ENCODE measurements at places on chromosomes 16 and 17.

DNA sequence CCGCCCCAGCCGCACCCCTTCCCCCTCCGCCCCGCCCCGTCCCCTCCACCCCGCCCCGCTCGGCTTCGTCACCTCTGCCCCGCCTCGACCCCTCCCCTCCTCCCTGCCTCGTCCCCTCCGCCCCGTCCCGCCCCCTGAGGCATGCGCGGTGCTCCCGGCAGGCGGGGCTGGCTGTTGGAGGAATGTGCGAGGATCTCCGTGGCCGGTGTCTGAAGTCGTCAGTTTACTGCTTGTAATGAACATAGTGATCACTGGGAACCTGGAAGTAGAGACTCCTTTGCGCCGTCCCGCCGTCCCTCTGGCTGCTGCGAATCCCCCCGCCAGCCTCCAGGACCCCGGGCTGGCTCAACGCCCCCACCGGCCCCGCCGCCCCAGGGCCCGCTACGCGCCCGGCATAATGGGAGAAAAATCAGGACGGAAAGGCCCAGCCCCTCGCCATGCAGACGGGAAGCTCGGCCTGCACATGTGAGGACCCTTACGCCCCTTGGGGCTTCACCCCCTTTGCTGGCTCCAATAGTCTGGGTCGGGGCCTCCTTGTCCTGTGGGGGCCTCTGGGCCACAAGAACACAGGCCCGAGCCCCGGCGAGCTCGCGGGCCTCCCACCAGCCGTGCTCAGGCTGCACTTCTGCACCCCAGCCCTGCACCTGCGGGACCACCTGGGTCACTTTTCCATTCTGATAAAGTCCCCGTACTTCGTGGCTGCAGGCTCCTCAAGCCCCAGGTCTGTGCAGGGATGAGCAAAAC lies 743.1 kb downstream of the KCNJ18 start:
- DNase-seq: no peak
- H3K27me3 ChIP-seq: no peaks in the 10 kb centered on the region
- H3K27ac ChIP-seq: no peak overlapping the region
- H3K36me3 ChIP-seq: no peaks in the 10 kb centered on the region
- no peak overlapping the region for H3K4me3 ChIP-seq

DNA sequence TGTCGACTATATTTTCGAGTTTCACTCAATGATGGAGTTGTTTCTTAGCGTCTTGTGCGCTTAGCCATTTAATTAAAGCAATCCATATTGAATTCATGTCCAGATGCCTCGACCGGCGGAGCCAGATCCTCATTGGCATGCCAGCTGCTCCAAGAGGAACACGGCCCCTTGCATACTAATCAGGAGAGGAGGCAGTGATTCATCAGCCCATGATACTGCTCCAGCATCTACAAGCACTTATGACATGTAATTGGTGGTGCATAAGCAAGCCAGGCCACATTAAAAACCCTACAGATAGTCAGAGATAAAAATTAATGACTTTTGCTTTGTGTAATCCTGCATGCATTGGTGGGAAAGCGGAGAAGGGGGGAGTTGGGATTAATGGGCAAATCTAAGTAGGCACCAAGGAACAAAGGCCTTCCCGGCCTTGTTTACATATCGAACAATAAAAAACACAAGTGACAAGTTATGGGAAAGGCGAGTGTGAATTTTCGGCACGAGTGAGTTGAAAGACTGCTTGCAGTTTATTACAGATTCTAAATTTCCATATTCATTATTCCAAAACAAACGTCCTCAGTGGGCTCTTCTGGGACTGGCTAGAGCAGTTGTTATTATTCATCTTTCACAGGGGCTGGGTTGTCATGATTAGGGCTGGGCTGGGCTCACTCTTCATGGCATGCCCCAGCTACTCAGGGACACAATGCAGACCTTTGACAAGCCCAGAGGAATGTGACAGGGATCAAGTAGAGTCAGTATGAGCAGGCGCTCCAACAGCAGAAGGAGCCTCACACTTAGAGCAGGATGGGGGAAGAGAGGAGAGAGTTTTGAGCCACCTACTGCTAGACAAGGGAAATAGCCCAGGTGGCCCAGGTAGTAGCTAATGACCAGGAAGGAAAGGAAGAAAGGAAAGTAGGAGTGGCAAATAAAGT lies 281.7 kb upstream of the ZFHX3 start:
- no peak overlapping the region for H3K4me3 ChIP-seq
- H3K27me3 ChIP-seq: no peaks in the 10 kb centered on the region
- no peaks in the 10 kb centered on the region for H3K36me3 ChIP-seq

- peaks cover 17% of the 10 kb centered on the region for H3K4me1 ChIP-seq
- no peak for DNase-seq
- peaks cover 75% of the 10 kb centered on the region for H3K36me3 ChIP-seq
- no peaks in the 10 kb centered on the region for H3K27me3 ChIP-seq
Measured at GRCh38 chr16:87847785-87848675, 21.3 kb downstream of the SLC7A5 start.

GRCh38 chr16:3998793-3999478 lies 117.3 kb downstream of the ADCY9 start:
- peaks cover 15% of the 10 kb centered on the region for H3K4me1 ChIP-seq
- H3K27ac ChIP-seq: no peak overlapping the region
- H3K27me3 ChIP-seq: no peaks in the 10 kb centered on the region
- DNase-seq: no peak

DNA sequence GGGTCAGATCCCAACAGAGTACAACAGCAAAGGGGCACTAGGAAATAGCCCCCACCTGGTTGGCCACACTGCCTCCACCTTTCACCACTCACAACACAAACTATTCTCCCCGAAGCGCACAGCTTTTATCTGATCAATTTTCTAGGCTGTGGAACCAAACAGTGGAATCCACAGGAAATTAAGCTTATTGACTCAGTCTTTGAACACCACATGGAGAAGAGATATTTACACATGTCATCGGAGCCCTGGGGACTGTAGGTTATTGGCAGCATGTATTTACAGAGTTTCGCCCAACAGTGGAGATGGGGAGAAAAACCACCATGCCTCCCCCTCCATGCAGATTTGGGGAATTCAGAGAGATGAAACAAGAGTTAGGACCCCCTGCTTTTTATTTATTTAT lies 154.8 kb downstream of the XYLT1 start:
- no peak for DNase-seq
- no peaks in the 10 kb centered on the region for H3K27me3 ChIP-seq
- H3K4me1 ChIP-seq: peaks cover 18% of the 10 kb centered on the region
- H3K4me3 ChIP-seq: no peak overlapping the region
- no peak overlapping the region for H3K27ac ChIP-seq

GRCh38 chr16:28823291-28823872 lies 583 bp downstream of the ATXN2L start:
- peaks cover 31% of the 10 kb centered on the region for H3K4me1 ChIP-seq
- DNase-seq: no peak
- H3K27me3 ChIP-seq: no peaks in the 10 kb centered on the region
- H3K27ac ChIP-seq: peak overlapping the region; percentile 100
- H3K36me3 ChIP-seq: peaks cover 61% of the 10 kb centered on the region

DNA sequence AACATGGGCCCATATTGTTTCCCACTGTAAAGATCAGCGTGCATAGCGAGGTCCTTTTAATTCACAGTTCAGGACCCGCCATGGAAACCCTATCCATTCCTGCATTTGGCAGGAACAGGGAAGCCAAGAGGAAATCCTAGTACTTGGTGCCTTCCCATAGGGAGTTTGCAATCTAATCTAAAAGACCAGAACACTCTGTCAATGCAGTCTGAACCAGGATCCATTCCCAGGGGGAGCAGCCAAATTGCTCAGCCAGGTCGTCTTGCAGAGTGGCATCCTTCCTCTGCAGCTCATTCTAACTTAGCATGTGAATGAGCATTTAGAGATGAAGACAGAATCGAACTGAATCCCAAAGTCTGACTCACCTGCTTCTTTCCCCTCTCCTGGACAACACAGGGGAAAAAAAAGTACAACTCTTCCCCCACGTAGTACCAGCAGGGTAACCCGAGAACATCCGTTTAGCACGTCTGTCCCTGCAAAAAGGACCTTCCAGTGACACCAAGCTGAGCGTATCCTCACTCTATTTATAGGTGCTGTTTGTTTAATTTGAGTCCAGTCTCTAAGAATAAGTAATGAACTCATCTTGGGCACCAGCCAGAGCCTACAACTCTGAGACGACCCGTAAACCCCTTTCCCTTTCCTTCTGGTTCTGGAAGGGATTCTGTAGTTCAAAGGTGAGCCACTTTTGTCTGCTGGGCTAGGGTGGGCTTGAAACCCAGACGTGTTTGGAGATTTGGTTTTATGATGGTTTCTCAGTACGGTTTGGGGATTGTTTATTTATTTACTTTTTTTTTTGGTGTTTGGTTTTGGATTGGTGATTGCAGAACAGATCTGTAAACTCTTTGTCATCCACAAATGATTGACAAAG lies 74.5 kb downstream of the ERCC4 start:
- no peaks in the 10 kb centered on the region for H3K27me3 ChIP-seq
- peaks cover 14% of the 10 kb centered on the region for H3K4me1 ChIP-seq
- no peak for DNase-seq
- H3K4me3 ChIP-seq: no peak overlapping the region
- H3K36me3 ChIP-seq: no peaks in the 10 kb centered on the region
- H3K27ac ChIP-seq: no peak overlapping the region

GRCh38 chr17:57948555-57949420 lies 6.4 kb downstream of the CUEDC1 start:
- DNase-seq: no peak
- peaks cover 42% of the 10 kb centered on the region for H3K27me3 ChIP-seq
- no peaks in the 10 kb centered on the region for H3K36me3 ChIP-seq
- H3K27ac ChIP-seq: no peak overlapping the region
- no peak overlapping the region for H3K4me3 ChIP-seq

DNA sequence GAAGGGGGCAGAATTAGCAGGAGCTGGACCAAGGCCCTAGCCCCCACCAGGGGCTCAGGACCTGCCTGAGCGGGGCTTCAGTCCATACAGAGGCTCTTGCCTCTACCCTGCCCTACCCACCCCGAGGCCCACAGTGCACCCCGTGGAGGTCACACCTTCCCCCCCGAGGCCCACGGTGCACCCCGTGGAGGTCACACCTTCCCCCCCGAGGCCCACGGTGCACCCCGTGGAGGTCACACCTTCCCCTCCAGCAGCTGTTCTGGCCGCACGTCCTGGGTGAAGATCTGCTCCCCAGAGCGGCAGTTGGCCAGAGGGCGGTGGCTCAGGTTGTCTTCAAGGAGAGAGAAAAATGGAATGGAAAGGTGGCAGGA lies 11.4 kb downstream of the CASKIN2 start:
- H3K4me1 ChIP-seq: no peaks in the 10 kb centered on the region
- H3K27ac ChIP-seq: no peak overlapping the region
- no peaks in the 10 kb centered on the region for H3K27me3 ChIP-seq
- H3K4me3 ChIP-seq: no peak overlapping the region
- DNase-seq: no peak
- no peaks in the 10 kb centered on the region for H3K36me3 ChIP-seq

DNA sequence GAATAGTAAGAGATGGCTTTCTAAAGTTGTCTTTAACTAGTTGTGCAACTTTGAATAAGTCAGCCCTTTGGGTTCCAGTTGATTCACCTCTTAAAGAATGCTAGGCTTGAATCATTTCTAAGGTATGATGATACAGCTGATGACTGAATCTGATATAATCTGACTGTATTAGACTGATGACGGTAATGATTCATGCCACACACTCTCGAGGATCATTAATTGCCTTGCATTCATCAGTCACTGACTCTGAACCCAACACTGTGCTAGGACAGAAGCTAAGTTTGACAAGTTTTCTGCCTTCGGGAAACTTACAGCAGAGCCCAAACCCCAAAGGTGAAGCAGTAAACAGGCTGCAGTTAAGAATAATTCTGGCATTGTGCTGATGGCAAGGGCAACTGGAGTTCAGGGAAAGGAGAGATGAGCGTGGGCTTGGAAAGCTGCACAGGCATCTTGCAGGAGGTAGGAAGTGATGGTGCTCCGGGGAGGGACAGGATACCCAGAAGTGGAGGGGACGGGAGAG lies 25.8 kb downstream of the ASIC2 start:
- no peaks in the 10 kb centered on the region for H3K36me3 ChIP-seq
- no peaks in the 10 kb centered on the region for H3K27me3 ChIP-seq
- no peaks in the 10 kb centered on the region for H3K4me1 ChIP-seq
- no peak overlapping the region for H3K27ac ChIP-seq
- H3K4me3 ChIP-seq: no peak overlapping the region

DNA sequence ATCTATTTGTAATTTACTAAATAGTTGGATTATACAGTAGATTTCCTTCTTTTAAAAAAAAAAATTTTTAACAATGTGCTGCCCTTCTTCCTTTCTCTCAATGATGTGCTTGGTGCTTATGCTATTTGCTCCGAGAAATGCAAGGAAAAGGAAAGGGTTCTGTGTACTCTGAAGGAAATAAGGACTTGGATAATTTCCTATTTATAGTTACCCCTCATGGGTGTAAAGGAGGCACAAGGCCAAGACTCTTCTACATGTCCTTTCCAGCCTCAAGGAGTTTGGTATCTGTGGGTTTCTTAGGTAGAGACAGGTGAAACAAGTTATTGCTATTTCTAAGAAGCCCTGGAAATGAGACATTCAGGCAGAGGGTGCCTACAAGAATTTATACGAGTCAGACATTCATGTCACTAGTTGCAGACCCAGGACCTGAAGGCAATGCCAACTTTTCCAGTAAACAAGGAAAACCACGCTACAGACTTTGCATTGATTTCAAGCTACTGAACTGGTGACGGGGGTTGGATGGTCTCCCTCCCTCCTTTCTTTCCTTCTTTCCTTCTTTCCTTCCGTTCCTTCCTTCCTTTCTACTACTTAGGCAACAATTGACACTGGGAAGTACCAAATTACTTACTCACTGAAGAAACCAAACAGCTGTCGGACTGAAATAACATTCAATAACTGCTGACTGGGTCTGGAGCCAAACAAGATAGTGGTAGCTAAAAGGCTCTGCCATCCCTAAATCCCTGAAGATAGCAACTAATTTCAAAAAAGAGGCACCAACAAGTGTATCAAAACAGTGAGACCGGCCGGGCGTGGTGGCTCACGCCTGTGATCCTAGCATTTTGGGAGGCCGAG lies 33.8 kb upstream of the GHDC start:
- no peaks in the 10 kb centered on the region for H3K27me3 ChIP-seq
- peak overlapping the region; percentile 1 for H3K27ac ChIP-seq
- H3K4me3 ChIP-seq: no peak overlapping the region
- H3K36me3 ChIP-seq: peaks cover 64% of the 10 kb centered on the region
- DNase-seq: no peak

GRCh38 chr17:38750044-38750311 lies 1.8 kb upstream of the PCGF2 start:
- H3K27ac ChIP-seq: no peak overlapping the region
- peak overlapping the region; percentile 100 for H3K4me3 ChIP-seq
- no peak for DNase-seq
- peaks cover 26% of the 10 kb centered on the region for H3K27me3 ChIP-seq
- H3K36me3 ChIP-seq: peaks cover 18% of the 10 kb centered on the region

DNA sequence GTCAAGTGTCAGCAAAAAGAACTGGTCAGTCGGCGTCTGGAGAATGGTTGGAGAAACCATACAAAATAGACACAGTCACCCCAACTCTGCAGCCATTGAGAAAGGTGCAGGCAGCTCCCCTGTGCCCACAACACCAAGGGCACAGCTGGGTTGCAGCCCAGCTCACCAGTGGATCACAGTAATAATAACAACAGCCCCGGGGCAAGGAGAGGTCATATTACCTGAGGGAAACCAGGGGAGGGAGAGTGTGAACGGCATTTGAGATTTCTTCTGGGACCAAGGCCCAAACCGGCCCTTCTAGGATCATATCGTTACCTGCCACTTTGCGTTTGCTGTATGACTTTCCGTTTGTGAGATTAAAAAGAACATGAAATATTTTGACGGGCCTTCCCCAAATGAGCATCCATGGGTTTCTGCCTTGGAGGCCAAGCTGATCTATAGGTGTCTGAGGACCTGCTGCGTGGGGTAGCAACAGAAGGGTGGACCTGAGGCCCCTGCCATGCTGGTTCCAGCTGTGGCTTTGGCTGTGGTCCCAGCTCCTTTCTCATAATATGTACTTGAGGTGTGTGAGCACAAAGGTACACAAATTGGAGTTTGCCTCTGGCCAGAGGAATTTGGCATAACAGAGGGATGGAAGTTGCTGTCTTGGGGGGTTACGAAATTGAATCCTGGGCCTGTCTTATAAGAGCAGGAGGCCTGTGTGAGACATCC lies 154.6 kb downstream of the CMIP start:
- H3K27me3 ChIP-seq: no peaks in the 10 kb centered on the region
- no peak for DNase-seq
- no peak overlapping the region for H3K4me3 ChIP-seq
- H3K27ac ChIP-seq: no peak overlapping the region
